GM18507 (cell line): ENCODE measurements at places on chromosomes 2 and 18.

DNA sequence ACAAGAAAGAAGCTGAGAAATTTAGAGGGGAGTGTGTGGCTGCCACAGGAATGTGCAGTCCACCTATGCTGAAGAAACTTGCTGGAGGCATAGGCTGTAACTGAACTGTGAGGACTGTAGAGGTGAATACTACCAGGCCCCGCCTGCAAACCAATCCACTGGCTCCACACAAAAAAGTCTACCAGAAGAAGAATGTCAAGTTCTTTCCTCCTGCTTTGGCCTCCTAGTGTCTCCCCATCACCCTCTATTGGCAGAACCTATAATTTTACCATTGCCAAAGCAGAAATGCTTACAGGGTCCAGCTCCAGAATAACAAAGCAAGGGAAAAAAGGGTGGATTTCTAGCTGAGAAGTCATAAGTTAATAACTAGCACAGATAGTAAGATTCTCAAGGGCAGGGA, 5.9 kb upstream of the ATP5MC3 start:
- no peak for DNase-seq

DNA sequence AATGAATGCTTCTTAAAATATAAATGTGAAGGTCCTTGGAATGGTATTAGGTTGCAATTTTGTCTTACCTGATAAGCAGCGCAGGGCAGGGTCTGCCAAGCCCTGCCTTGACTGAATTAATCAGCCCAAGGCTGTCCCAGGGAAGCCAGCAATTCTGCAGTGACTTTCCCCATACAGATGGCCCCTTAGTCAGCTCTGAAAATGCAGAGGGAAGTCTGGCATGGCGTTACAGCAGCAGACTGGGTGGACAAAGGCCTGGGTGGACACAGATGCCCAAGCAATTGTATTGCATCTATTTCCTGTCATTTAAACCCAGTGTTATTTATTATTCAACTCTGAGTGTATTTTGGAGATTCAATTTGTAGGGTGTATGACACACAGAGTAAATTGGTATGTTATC, 56.6 kb upstream of the NOL4 start:
- DNase-seq, result no peak

DNA sequence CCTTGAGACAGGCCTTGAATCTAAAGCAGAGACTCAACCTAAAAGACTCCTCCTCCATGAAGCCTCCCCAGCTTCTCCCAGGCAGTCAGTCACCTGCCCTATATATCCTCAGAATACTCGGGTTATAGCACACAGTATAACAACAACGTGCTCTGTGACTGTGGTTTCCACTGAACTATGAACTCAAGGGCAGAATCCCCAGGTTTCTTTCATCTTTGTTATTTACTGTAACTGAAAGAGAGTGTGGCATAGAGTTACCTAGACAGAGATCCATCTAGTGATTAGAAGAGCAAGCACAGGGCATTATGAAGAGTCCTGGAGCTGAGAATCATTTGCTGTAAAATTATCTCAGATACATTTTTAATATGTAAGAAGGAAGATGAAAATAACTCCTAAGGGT, 281.6 kb upstream of the ZNF521 start:
- no peak for DNase-seq

DNA sequence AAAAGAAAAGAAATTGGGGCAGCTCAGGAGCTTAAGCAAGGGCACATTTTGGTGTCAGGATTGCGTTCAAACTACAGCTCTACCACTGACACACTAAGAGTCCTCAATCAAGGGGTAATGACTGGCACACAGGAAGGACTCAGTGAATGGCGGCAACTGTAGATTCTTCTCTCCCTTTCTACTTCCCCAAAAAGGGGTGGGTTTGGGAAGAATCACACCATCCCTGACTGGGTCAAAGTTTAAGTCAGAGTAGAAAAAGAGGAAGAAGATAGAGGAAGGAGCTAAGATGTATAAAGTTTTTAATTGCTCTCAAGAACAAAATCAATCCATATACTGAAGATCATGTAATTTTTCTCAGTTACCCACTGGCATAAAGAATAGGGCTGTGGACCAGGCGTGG, 2.6 kb downstream of the NLRC4 start:
- no peak for DNase-seq

DNA sequence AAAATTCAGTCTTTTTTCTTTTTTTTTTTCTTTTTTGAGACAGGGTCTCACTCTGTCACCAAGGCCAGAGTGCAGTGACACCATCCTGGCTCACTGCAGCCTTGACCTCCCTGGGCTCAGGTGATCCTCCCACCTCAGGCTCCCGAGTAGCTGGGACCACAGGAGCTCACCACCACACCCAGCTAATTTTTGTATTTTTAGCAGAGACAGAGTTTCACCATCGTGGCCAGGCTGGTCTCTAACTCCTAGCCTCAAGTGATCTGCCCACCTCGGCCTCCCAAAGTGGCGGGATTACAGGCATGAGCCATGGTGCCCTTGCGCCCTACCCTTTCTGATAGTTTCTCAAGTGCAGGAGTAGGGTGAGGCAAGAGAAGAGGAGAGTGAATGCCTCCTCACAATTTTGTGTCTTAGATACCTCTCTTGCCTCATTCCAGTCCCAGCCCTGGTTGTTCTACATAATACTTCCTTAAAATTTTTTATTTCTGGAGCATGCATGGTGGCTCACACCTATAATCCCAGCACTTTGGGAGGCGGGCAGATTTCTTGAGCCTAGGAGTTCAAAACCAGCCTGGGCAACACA, 68.2 kb upstream of the CAB39 start:
- no peak for DNase-seq

DNA sequence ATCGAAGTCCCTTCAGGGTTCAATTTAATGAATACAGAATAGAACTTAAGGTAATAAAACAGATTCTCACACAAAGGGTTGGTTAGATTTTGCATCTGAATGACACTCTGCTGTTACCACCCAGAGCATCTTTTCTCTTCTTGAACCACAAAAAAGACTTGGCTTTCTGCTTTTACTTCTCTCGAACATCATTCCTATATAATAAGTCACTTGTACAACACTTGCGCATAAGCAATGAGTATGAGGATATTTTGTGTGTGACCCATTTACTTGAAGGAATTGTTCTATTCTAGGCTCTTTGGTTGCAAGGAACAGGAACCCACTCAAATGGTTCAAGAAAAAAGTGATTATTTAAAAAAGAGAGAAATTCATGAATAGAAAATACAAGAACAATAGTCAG, 126.2 kb downstream of the NUP35 start:
- no peak for DNase-seq

DNA sequence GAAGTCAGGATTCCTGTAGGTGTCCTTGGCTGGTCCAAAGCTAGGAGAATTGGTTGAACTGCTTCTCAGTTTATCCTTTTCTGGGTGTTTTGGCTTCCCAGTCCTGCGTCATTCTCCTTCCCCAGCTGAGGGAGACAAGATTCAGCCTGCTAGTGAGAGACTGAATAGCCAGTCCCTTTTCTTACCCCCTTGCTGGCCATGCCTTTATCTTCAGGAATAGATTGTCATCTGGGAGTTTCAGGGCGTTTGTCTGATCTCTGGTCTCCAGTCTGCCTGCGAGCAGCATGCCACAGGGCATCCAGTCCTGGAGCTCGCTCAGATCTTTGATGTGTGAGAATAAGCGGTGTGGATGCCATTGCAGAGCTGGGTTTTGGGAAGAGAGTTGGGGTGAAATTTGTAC, 5.8 kb downstream of the MYO1B start:
- DNase-seq, result no peak

DNA sequence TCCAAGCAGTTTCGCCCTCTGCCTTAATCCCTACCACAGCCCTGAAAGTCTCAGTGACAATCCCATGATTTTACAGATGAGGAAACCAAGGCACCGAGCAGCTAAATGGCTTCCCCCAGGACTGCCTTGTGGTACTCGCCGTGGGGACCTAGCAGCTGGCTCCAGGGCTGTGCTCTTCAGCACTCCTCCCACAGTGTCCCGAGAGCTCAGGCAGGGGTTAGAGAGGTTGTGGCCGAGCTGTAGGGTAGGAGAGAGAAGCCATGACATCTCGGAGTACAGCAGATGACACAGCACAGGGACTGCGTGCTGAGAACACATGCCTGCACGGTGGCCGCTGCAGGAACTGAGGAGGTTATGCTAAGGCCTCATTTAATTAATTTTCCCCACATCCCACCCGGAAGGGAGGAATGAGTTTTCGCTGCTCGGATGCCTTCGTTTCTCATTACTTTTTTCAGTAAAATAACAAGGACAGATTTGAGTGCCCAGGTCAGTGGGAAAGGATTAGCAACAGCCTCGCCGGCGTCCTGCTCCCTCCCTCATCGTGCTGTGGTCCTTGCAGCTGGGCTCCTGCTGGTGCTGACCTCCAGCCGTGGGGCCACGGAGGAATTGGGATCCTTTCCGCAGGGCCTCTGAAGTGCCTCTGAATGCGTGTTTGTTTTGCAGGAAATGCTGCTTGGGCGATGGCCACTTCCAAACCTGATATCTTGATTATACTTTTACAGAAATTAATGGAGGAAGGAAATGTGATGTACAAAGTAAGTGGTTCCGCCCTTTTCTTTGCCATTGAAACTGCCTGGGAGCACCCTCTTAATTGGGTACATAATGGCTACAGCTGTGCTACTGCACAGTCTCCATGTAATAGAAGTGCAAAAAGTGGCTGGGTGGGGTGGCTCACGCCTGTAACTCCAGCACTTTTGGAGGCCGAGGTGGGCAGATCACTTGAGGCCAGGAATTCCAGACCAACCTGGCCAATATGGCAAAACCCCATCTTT, 61.2 kb downstream of the WDSUB1 start:
- no peak for DNase-seq

- no peak for DNase-seq
These were observed 8.2 kb downstream of the TWIST2 start for GRCh38 chr2:238855891-238856580.

GRCh38 chr18:44592639-44593038, 88.0 kb upstream of the SETBP1 start:
- no peak for DNase-seq

DNA sequence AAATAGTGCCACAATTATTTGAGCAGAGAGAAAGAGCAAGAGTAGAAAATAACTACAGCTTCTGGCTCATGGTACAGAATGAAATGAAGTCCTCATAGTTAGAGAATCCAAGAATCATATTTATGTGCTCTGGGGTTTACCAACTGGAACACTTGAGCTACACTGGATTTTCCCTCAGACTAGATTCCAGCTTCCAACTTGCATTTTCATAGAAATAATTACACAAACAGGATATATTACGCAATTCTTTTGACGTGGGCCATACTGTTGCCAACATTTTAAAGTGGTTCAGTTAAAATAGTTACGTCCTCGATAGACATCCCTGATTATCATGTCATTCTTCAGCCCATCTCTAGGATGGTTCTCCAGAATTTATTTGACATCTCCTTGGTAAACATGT, 129.2 kb downstream of the ETAA1 start:
- DNase-seq, result no peak

GRCh38 chr2:205706769-205707381, 24.6 kb downstream of the NRP2 start:
- peak; percentile 51 for DNase-seq

- no peak for DNase-seq
These were observed 24.3 kb downstream of the ADD2 start for GRCh38 chr2:70743677-70744076.

DNA sequence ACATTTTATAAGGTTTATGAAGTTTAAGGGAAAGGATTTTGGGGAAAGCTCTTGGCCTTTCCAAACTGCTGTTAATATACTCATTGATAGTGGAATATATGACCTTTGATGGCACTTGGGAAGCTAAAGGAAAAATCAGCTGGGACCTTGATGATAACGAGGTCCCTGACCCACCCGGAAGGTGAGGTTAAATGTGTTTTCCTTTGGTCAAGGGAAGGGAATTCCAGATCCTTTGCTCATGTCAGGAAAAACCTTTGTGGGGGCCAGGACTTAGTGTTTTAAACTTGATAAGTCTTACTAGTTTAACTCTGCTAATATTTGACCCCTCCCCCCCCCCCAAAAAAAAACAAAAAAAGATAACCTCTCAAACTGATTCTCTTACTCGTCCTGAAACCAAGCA, 50.7 kb downstream of the CRIM1 start:
- no peak for DNase-seq
